M059J (cell line): ENCODE measurements at places on chromosomes 1 and 21. TPM values are rescaled to one million over a fixed set of nuclear protein-coding genes. Genes with fewer than 3 reads are reported as not detected.

DNA sequence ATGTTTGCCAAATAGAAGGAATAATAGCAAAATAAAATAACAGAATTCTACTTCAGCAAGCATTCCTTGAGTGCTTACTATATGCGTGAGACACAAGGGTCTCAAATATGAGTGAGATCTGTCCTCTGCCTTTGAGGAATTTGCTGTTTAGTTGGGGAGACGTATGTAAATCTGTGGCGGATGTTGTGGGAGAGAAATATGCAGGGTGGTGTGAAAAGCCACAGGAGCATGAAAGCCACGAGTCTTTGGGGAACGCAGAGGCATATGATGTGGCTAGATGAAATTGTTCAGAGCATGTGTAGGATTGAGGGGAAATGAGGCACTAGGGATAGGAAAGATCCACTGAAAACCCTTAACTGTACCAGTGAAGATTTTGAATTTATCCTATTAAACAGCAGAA lies 244.4 kb downstream of the PBX1 start:
- DNase-seq: peak; percentile 18

- DNase-seq: no peak
These were observed 60.0 kb downstream of the NRDC start for GRCh38 chr1:51818487-51818886.

- DNase-seq: peak; percentile 75
These were observed 9.5 kb upstream of the B3GALNT2 start for GRCh38 chr1:235513495-235514366.

DNA sequence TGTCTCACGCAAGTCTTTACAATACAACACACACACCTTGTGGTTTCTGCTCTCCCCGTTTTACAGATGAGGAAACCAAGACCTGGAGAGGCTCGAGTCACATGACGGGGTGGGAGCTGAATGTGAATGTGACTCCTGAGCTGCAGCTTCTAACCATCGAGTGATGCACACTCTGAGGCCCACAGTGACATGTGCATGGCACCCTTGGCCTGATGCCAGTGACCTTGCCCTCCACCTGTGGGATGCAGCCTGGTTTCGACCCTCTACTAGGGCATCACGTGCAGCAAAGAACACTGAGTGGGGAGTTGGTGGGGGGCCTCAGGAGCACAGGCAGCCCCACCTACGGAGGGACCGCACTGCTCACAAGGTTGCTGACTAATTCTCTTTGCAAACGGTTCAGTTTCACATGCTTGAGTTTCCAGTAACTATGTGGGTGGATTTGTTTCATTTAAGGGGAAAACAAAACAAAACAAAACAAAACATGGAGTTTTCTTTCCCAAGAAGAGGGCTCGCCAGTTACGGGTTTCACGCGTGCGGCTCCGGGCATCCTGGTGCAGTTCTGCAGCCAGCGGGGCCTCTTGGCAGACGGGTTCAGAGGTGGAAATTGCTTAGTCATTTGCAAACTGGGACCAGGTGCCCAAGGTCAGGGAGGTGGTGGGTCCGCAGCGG lies 22.9 kb downstream of the SPSB1 start:
- DNase-seq: peak; percentile 90

DNA sequence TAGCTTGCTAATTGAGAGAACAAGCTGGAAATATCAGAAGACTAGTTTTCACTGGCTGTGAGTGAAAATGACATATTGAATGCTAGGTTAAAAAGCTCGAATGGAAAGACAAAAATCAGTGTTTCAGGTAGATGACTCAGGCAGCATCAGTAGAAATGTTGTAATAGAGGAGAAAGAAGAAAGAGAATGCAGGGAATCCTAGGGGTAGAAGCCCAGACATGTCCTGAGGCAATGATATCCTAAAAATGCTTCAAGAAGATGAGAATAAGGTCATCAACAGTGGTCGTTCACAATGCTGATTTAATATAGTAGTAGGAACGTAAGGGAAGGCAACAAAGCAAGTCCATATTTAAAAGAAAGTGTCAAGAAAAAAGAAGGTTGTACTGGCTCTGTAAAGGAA lies 96.7 kb upstream of the HP1BP3 start:
- no peak for DNase-seq

- no peak for DNase-seq
These were observed 20.9 kb upstream of the PDXK start for GRCh38 chr21:43697758-43698643.

GRCh38 chr1:76371941-76372340 lies 297.4 kb downstream of the ST6GALNAC3 start:
- DNase-seq: no peak

DNA sequence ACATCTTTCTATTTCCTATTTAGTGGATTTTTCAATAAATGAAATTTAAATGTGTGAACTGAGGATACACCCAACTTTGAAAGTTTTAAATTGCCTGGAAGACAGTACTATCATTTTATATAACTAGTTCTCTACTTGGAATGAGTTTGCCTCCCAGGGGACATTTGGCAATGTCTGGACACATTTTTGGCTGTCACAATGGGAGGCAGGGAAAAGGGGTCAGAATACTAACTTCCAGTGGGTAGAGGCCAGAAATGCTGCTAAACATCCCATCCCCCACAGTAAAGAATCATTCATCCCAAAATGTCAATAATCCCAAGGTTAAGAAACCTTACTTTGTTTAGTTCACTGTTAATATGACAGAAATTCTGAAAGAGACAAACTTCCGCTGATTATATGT lies 13.2 kb upstream of the NRAS start:
- no peak for DNase-seq

DNA sequence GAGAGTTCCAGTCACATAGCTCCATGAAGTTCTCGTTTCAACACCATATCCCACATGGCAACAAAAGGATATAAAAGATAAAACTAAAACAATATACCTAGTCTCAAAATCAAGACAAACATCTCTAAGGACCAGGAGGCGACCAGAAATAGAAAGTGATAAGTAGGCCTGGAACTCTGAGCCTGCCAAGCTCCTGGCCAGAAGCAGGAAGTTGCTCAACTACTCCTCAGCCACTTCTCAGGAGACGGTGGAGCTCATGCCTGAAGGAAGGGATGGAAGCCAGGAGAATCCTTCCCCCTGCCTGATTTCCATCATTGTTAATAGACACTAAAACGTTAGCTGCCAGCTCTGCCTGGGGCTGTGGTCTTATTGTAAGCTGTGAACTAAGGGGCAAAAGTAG lies 94.7 kb downstream of the DISP1 start:
- DNase-seq: peak; percentile 71

The CCDC24 gene
- 10.6 and 11.1 TPM in 2 replicates for total RNA-seq

The RAB25 gene
- not detected in 2 replicates for total RNA-seq

The LIN28A gene
- not detected in 2 replicates for total RNA-seq

The SPRR2G gene
- not detected in 2 replicates for total RNA-seq

The SEMA4A gene
- 0.37 and 1.3 TPM in 2 replicates for total RNA-seq

The PRAMEF18 gene
- not detected in 2 replicates for total RNA-seq

The CELA3A gene
- total RNA-seq: not detected in 2 replicates

The CFAP45 gene
- total RNA-seq: 0.20 and 1.0 TPM in 2 replicates

The NGF gene
- total RNA-seq: 7.6 and 9.7 TPM in 2 replicates

The SCYL3 gene
- total RNA-seq: 2.9 and 7.8 TPM in 2 replicates
